Panc1 (cell line): ENCODE measurements at places on chromosomes 12 and 14.
A peak's percentile ranks its signal among the peaks of the same experiment; 100 is the strongest.

DNA sequence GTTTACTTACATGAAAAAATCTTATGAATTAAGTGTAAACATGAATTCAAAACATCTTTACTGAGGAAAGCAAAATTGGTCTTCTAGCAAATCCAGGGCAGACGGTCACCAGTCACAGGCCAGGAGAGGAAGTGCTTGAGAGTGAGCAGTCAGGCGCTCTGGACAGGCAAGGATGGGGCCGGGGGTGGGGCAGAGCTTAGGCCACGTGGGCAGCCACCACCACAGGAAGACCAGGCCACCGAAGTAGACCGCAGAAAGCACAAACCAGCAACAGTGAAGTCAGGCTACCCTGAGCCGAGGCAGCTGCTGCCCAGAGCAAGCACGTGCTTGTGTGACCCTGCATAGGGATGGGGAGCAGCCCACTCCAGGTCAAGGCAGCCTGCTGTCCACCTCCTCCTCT lies 33.5 kb downstream of the SLC6A12 start:
- no peak for DNase-seq

DNA sequence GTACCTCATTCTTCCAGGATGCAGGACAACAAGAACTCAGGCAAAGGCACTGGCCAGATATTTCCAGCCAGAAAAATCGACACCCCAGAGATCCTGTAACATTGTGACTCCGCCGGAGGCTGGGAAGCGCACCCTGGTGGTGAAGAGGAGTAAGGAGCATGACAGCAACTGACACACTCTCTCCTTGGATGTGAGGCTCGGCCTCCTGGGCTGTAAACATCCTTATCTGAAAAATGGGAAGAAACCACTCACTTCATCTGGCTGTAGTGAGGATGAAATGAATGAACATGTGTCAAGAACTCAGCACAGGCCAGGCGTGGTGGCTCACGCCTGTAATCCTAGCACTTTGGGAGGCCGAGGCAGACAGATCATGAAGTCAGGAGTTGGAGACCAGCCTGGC lies 27.5 kb downstream of the TCHP start:
- DNase-seq, result peak; percentile 17

GRCh38 chr12:111410431-111411184 lies 4.9 kb downstream of the SH2B3 start:
- no peak for DNase-seq

- no peak for DNase-seq
These were observed 1.4 kb upstream of the PKP2 start for GRCh38 chr12:32897687-32898573.

DNA sequence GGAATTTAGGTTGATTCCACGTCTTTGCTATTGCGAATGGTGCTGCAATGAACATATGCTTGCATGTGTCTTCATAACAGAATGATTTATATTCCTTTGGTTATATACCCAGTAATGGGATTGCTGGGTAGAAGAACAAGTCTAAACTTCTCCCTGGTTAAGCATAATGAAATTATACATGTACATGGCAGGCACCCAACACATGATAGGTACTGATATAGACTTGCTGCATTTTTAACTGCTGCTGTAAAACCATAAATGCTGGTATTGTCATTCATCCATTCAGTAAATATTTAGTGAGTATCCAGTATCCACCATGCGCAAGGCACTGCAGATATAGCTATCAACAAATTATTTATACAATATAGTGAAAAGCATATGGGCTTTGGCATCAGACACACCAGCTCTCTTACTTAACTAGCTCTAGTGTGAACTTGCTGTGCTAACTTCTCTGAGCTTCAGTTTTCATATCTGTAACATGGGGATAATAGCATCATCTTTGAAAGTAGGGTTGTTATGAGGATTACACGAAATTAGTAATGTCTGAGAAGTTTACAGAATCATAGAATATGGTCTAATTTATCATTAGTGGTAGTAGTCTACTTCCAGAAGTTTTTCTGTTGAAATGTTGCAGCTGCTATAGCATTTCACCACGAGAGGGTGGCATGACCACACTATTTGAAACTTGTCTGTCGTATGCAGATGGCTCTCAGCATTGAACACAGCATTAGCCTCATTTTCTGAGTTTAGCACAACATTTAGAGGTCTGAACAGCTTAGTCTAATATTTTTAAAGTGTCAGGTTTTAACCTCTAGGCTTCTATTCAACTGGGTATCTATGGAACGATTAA lies 32.0 kb upstream of the SEL1L start:
- no peak for DNase-seq

DNA sequence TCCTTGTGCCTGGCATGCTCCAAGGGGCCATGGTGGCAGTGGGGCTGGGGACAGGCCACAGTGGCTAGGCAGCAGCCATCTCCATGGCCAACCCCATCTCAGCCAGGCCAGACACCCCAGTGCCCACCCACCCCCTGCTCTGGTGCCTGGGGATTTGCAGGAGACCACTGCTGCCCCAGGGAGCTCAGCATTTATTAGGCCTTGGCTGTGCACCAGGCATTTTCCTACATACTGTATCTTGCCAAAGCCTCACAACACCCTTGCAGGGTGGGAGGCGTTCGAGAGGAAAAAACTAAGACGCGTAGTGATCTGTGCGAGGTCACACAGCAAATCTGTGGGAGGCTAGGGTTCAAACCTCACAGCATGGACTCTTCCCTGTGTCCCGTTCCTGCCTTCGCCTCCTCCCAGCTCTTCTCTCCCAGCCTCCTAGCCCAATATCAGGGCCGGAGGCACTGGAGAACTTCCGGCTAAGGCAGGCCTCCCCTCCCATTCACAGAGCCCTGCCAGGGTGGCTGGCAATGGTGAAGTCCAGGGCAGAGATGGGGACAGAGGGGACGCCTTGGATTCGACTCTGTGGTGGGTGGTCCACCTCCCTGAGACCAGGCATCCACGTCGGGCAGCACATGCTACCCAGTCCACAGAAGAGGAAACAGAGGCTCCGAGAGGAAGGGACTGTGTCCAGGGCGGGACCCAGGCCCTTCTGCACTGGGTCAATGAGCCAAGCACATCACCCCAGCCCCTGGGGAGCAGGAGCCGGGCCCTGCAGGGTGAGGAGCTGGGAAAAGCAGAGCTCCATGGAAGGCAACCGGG lies 57.4 kb downstream of the FAM222A start:
- no peak for DNase-seq

DNA sequence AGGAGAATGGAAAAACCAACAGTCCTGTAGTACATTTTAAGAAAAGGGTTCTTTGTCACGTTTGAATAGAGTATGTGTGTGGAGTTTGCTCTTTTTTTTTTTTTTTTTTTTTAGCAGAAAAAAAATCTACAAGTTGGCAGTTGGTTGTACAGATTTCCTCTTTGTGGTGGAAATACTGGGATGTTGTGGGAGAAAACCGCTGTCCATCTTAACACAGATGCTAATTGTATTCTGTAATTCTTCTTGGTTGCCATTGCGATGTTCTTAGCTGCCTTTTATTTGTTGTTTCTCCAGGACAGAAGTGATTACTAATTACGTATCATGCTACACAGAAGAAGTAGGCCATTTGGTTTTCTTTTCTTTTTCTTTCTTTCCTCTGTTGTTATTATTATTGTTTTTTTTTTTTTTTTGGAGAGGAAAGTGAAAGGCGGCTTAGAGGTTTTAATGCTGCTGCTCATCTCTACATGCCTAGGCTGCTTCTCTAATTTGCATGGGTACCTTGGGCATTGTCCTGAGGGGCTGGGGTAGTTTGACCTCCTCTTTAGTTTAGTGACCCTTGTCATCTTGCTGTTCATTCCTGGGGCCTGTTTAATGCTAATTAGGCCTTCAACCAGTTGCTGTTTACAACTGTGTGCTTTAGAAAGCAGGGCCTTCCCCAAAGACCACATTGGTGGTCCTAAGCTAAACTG lies 94.7 kb downstream of the TMTC2 start:
- DNase-seq, result no peak

DNA sequence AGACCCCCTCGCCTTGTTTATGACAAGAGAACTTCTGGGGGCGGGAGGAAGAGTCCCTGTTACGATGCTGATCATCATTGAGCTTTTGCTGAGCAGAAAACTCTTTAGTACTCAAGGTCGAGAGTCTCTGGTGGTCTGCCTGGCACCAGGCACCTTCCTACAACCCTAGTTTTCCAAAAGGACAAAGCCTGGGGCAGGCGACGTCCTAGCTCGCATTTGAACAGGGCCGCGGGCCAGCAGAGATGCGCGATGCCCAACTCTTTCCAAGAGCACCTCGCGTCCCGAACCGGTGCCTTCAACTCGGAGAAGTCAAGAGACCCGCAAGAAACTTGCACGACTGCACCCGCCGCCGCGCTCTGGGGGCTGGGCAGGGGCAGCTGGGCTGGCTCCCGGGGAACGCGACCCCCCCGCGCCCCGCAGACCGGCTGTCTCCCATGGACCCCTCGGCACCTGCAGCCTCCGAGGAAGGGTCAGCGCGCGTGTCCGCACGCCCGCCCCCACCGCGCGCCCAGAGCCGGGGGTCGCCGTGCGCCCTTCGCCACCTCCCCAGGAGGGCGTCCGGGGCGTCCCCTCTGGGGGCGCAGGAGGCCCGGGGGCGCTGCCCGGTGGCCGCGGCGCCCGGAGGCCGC lies 377 bp upstream of the BCL7A start:
- DNase-seq, result no peak

GRCh38 chr14:23930742-23931141 lies 22.8 kb upstream of the DHRS4 start:
- no peak for DNase-seq

DNA sequence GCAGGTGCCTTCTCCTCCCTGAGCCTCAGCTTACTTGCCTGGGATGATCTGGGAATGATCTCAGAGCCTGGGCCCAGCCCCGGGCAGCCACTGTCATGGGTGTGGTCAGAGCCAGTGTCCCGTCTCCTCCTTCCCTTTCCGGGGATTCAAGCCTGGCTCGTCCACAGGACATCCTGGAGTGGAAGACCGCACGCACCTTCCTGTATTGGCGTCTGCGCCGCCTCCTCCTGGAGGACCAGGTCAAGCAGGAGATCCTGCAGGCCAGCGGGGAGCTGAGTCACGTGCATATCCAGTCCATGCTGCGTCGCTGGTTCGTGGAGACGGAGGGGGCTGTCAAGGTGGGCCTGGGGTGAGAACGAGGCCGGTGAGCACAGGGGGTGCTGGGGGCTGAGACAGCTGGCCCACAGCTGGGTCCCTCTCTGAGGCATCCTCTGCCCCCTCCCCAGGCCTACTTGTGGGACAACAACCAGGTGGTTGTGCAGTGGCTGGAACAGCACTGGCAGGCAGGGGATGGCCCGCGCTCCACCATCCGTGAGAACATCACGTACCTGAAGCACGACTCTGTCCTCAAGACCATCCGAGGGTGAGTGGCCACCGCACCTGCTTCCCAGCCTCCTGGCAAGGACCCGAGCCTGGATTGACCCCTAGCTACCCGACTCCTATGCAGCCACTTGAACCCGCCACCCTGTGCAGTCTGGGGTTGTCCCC lies 44.0 kb downstream of the FOXN4 start:
- no peak for DNase-seq

DNA sequence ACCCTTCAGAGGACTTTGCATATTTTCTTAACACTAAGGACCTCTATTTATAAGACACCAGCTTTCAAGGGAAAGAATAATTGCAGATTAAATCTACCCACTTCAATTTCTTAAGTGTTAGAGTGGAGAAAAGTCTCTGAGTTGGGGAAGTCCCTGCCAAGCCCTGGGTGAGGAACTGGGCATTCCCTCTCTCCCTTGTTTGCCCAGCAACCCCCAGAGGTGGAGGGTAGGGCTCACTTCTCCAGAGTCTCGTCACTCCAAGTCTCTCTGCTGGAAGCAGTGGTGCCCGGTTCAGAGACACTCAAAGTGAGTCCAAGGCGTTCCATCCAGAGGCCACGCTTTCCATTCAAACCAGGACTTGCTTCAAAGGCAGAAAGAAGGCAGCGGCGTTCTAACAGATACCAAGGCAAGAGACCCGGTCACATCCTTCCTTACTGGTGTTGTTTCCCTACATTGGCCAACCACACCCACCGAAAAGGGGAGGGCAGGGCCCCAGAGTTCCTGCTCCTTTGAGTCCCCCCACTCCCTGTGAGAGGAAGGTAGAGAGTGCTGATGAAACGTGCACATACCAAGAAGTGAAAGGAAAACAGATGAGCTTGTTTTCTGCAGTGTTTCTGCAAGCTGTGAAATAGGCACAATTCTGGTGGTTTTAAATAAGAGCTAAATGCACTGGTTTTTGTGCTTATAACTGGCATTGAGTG lies 6.1 kb upstream of the BDKRB2 start:
- DNase-seq, result no peak

- no peak for DNase-seq
These were observed 15.2 kb downstream of the OR6S1 start for GRCh38 chr14:20626274-20626673.

DNA sequence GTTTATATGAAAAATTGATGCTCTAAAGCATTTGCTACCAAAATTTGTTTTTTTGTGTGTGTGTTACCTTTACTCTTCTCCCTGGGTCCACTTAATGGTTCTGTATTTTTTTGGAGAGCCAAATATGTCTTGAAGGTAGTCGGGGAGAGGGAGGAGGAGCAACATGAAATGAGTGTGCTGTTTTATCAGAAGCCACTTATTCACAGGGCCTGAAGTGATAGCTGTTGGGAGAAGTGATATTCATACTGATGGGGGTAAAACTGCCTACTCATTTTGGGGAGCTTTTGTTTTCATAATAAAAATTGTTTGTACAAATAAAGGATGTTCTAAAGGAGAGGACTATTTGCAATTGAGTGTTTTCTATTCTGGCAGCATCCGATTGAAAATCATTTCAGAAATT lies 29.2 kb downstream of the CRADD start:
- DNase-seq, result no peak

DNA sequence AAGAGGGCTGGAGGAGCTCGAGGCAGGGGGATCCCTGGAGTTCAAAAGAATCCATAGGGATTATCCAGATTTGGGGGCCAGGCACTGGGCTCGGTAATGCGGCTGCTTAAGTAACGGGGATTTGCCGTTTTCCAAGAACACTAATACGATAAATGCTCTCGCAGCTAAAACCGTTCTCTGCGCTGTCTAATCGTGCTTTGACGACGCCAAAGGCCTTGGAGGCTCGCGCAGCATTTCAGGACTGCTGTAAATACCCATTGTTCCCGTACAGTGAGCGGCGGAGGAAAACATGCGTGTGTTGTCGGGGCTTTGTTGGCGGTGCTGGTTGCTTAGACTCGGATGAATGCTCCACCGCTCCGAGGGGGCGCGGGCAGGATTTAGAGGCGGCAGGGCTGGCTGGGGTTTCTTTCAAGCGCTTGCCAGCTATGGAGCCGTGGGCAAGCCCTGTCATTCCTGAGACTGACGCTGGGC lies 26.2 kb downstream of the DIO3 start:
- DNase-seq, result no peak

DNA sequence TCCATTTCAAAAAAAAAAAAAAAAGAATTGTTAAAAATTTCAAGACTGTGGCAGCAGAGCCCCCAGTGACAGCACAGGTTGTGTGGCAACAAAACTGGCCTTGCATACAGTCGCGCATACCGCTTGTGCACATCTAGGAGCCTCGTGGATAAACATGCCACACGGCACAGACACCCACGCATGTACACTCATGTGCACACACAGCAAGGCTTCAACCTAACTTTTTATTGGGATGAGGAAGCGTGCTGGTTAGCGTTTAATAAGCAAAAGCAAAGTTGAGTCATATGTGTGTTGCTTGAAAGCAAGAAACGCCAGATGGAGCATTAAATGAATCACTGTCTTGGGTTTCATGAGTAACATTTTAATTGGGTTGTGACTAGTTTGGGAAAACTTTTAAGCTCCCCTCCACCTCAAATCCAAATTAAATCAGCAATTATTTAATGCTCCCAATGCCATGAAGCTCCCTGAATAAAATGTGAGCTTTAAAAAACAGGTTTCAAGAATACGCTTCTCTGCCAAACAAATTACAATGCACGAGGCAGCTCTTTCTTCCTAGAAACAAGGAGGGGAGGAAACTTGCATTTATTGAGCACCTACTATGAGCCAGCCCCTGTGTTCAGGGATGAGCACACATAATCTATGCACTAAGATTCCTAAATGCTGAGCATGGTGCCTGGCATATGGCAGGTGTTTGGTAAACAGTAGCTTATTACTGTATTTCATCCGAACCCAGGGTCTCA lies 35.7 kb upstream of the EML1 start:
- peak; percentile 87 for DNase-seq
